ENCODE measurements at places on chromosomes 12 and 14.

DNA sequence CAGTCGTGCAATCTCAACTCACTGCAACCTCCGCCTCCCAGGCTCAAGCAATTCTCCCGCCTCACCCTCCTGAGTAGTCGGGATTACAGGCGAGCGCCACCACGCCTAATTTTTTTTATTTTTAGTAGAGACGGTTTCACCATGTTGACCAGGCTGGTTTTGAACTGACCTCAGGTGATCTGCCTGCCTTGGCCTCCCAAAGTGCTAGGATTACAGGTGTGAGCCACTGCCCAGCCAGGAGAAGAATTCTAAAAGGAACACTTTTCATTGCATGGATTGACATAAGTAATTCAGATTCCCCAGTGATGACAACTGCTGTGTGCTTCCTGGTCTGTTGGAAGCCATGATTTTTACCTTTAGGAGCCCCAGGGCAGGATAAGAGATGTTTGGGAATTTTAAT lies 22.1 kb downstream of the DMAC2L start:
- H3K27ac ChIP-seq = no peak overlapping the region
- H3K36me3 ChIP-seq = peaks cover 15% of the 10 kb centered on the region
- DNase-seq = no peak
- H3K27me3 ChIP-seq = no peaks in the 10 kb centered on the region
- no peak overlapping the region for H3K4me3 ChIP-seq

DNA sequence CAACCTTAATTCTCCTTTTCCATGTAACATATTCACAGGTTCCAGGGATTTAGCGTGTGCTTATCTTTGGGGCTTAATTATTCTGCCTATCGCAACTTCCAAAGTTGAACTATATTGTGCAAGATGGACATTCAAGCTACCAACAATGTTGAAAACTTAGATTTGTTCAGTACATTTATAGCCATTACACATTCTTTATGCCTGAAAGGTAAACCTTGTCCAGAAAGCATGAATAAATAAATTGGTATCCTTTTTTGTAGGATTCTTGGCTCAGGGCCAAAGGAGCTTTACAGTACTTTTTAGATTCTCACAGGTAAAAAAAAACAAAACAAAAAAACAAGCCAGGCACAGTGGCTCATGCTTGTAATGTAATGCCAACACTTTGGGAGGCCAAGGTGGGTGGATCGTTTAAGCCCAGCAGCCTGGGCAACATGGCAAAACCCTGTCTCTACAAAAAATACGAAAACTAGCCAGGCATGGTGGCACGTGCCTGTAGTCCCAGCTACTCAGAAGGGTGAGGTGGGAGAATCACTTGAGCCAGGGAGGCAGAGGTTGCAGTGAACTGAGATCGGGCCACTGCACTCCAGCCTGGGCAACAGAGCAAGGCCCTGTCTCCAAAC lies 3.3 kb downstream of the C12orf56 start:
- H3K36me3 ChIP-seq = no peaks in the 10 kb centered on the region
- no peak for DNase-seq
- no peak overlapping the region for H3K4me3 ChIP-seq
- H3K27me3 ChIP-seq = peaks cover 11% of the 10 kb centered on the region
- H3K4me1 ChIP-seq = no peaks in the 10 kb centered on the region
- no peak overlapping the region for H3K27ac ChIP-seq

GRCh38 chr14:56678838-56679237 lies 99.2 kb downstream of the TMEM260 start:
- no peaks in the 10 kb centered on the region for H3K4me1 ChIP-seq
- H3K36me3 ChIP-seq = no peaks in the 10 kb centered on the region
- no peak overlapping the region for H3K4me3 ChIP-seq
- H3K27ac ChIP-seq = no peak overlapping the region

GRCh38 chr12:3097836-3098235 lies 20.7 kb downstream of the TSPAN9 start:
- no peak overlapping the region for H3K4me3 ChIP-seq
- no peaks in the 10 kb centered on the region for H3K4me1 ChIP-seq
- no peak overlapping the region for H3K27ac ChIP-seq
